ENCODE measurements at places on chromosomes 6 and 20.

DNA sequence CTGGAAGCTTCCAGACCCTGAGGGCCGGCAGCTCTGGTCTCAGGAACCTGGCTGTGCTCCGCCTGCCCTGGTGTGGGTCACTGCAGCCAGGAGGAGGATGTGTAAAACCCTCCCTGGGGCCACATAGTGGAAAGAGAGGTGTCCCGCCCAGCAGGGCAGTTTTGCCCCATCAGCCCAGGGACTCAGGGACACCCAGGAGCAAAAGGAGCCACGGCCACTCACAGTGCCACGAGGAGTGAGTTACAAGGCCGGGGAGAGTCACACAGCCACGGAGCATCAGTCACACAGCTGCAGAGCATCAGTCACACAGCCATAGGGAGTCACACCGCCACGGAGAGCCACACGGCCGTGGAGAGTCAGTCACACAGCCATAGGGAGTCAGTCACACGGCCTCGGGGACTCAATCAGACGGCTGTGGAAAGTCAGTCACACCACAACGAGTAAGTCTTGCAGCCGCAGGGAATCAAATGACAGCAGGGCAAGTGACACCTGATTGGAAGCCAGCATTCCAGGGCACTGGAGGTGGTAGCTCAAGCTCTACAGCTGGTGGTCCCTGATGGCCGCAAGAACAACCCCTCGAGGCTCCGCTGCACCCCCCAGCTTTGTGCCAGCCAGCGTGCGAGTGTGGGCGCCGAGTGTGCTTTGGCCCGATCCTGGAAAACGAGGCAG lies 60.9 kb downstream of the DLL1 start:
- DNase-seq: no peak

DNA sequence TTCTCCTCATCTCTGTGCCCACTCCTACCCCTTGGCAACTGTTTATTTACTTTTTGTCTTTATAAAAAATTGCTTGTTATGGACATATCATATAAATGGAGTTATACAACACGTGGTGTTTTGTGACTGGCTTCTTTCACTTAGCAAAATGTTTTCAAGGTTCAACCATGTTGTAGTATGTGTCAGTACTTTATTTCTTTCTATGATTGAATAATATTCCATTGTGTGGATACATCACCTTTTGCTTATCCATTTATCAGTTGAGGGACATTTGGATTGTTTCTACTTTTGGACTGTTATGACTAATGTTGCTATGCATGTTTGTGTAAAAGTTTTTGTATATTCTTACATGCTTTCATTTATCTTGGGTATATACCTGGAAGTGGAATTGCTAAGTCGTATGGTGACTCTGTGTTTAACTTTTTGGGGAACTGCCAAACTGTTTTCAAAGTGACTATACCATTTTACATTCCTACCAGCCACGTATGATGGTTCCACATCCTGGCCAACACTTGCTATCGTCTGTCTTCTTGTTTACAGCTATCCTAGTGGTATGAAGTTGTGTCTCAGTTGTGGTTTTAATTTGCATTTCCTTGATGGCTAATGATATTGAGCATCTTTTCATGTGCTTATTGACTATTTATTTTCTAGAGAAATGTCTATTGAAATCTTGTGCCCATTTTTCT lies 84.4 kb downstream of the SLX4IP start:
- no peak for DNase-seq

- DNase-seq: peak; percentile 65
These were observed 44.2 kb downstream of the ZNF831 start for GRCh38 chr20:59207742-59208357.

- no peak for DNase-seq
These were observed 177.6 kb downstream of the SASH1 start for GRCh38 chr6:148520109-148520841.

DNA sequence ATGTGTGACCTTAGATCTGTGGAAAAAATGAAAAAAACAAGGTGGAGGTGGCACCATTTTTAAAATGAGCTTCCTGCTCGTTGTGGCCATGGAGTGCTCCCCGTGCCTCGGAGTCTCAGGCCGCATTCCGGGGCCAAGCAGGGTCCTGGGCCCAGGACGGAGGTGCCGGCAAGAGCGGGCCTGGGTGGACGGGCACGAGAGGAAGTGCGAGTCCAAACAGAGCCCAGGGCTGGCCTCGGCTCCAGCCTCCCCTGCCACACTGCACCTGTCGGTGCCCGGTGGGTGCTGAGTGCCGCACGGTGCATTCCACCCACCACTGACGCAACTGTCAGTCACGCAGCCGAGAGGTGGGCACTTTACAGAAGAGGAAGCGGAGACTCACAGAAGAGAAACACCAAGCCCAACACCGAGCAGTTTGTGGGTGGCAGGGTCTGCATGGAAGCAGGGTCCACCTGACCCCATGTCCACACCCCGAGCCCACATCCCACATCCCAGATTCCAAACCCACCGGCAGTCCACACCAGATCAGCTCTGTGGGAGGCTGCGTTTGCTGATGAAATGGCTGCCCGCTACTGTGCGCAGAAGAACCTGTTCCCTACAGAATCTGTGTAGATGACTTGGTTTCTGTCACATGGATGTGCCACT lies 97.7 kb downstream of the PSMB1 start:
- DNase-seq: no peak

DNA sequence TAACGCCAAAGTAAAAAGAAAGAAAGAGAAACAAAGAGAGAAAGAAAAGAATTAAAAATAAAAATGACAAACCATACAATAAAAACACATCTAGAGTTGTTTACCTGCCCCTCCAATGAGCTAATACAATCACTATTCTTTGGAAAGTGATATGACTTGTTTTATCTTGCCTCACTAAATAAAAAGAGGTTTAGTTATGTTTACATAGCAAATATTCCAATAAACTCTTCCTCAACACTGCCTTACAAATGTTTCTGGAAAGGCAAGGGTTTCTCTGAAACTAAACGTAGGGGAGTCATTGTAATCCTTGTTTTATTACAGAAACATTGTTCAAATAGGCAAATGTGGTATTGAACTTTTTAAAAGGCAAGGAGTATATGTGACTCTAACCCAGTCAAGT lies 396.2 kb downstream of the EPM2A start:
- DNase-seq: no peak
